ENCODE measurements at places on chromosomes 16 and 17.

DNA sequence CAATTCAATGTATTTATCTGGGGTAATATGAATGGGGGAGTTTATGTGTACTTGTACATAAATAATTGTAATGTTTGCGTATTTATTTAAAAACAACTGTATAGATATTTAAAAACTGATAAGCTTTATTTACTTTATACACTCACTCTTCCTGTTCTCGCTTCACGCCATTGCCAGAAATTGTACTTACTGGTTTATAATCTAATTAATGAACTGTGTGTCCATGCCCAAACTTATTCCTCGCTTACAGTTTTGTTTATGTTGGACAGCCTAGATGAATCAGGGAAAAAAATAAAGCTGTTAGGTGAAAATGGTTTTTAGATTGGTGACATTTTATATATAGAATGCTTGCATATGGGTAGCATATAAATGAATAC is 30.8 kb downstream of the AATF start:
- no peak for DNase-seq

DNA sequence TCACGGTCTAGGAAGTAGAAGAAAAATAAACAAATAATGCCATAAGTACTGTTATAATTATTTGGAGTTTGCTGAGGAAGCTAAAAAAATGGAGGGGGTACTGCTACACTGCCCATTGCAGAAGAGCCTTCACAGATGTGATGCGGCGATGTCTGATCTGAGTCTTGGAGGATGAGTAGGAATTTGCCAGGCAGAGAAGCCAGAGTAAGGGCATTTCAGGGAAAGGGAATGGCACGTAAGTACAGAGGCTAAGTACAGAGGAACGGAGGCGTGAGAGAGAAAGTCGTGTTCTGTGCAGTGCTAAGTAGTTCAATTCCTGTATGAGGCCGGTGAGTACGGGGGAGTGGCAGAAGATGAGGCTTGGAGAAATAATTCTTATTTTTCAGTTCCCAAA is 741 bp upstream of the GRB2 start:
- no peak for DNase-seq

DNA sequence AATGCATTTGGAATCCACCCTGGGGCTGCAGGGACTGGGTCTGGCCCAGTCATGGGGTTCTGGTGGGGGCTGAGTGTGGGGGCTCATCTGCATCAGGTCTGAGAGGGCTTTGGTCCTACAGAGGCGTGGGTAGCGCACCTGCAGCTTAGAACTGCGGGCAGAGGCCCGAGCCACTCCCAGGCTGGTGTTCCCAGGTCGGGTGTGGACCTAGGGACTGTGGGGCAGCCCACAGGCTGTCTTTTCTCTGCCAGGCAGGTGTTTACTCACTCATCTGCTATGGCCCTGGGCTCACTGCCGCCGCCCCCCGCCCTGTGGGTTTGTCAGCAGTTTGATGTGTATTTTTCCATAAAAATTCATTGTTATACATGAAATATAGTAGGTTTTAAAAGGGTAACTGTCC is 27.0 kb upstream of the DOC2B start:
- DNase-seq = no peak

- no peak for DNase-seq
Observed at GRCh38 chr17:31757097-31757496, 101.9 kb downstream of the COPRS start.

DNA sequence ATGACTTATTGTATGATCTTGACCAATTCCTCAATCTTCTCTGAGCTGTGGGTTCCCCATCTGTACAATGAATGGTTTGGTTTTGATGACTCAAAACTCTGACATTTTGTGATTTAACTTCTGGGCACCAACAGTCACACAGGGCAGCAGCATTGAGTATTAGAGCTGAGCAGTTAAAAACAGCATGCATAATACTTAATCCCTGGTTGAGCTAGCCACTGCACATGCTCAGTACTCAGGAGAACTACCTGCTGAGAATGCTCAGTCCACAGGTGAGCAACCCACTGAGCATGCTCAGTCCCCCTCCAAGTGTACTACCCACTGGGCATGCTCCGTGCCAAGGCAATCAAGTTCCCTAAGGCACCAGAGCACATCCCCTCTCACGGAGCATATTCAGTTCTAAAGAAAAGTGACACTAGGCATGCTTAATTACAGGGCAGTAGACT is 68.7 kb downstream of the AIPL1 start:
- no peak for DNase-seq

DNA sequence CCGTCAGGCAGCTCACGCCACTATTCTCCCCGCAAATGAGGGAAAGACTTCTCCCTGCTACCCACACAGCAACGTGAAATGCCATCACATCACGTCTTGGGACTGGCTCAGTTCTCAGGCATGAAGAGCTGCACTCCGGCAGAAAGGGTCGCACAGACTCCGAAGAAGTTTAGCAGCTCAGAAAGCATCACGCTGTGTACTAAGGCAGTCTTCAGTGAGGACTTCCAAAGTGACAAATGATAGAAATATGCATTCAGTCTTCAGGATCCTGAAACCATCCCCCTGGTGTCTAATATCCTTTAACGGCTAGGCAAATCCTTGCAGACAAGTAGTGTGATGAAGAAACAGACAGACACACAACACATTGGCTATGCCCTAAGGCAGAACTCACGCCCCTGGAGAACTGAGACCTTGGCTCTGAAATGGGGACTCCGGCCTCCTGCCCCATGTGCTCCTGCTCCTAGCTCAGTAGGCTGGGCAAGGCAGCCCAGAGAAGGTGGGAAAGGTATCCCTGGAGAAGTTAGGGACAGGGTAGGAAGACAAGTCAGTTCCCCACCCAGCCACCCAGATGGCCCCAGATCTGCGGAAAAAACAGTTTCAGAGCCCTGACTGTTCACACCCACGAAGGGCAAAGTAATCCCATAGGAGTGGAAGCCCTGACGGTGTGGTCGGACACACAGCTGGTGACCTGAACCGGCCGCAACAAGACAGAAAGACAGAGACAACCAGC is 1.6 kb downstream of the XYLT1 start:
- DNase-seq = no peak

DNA sequence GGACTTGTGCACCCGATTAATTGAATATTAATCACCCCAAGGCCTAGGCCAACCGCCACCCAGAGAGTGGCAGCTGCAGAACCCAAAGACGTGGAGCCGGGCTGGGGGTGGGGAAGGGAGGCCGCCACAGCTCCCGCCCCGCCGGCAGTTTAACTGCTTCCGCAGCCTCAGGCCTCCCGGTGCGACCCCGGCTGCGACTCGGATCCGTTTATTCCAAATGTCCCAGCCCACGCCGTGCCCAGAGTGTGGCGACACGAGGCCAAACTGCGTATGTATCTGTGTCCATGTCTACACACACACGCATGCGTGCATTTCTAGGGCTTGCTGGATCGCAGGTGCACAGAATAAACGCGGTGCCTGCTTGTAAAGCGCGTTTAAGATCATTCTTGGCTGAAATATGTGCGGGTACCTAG is 802 bp upstream of the TOB1 start:
- no peak for DNase-seq

DNA sequence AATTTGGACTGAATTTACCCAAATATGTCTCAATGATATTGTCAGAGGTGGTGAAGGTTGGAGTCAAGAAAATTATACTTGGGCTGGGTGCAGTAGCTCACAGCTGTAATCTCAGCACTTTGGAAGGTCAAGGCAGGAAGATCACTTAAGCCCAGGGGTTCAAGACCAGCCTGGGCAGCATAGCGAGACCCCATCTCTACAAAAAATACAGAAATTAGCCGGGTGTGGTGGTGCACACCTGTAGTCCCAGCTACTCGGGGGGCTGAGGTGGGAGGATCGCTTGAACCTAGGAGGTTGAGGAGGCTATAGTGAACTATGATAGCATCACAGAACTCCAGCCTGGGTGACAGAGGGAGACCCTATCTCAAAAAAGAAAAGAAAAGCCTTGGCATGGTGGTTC is 40.9 kb downstream of the LAT start:
- DNase-seq = no peak

GRCh38 chr16:80259290-80259805 is 281.4 kb upstream of the DYNLRB2 start:
- DNase-seq = no peak

DNA sequence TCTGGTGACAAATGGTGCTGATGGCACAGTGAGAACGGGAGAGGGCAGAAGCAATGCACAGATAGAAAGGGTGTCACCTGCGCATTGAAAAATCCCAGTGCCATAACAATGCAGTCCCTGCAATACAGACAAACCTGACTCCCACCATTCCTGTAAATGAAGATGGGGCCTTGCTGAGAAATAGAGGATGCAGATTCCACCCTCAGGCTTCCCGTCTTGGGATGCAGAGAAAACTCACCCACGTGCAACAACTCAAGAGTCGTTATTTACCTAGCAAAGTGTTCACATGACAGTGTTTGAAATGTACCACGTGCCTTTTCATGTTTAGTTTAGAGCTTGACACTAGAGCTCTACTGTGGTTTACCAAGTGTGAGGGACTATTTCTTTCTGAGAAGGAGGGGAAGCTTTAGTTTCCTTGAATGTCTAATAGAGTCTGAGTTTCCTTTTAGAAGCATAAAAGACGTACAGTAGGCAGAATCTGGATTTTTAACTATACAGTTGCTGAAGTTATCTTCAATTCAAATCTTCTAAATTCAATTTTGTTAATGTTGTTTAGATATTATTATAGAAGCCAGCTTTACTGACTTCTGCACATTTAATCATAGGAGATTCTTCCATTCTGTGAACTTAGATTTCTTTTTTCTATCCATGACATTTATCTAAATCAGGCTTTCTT is 35.6 kb downstream of the WWOX start:
- DNase-seq = no peak

- DNase-seq = no peak
Observed at GRCh38 chr17:66855204-66855603, 20.3 kb downstream of the CACNG5 start.

- DNase-seq = no peak
Observed at GRCh38 chr16:78127130-78127529, 27.7 kb downstream of the WWOX start.

- DNase-seq = no peak
Observed at GRCh38 chr16:22380529-22380928, 6.1 kb upstream of the CDR2 start.

DNA sequence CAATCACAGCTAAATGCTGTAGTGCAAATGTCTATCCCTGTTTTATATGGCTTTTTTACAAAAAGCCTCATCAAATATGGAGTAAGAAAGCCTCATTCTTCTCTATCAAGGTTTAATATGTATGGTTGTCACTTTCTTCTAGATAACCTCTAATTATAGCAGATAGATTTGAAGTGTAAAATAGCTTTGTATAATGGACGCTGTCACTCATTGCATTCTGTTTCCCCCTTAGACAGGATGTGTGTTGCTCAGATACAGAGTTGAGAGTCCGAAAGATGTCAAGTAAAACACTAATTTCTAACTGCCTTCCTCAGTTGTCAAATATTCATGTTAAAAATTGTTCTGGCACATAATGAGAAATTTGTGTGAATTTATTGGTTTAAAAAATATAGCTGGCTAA is 88.0 kb downstream of the NLK start:
- no peak for DNase-seq

DNA sequence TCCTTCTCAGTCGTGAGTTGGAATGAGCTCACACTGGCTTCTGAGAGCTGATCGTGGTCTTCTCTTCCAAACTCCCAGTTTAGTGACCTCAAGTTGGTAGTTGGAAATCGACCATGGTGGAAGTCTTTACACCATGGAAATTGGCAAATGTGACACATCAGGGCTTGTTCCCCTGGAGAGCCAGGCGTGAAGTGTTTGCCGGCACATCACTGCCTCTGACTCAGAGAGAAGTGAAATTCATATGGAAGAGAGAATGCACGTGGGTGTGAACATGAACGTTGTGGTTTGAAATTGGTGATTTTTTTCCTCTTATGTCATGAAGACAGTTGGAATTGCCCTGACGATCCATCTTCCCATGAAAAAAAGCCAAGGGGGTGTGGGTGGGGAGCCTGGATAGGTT is 47.4 kb downstream of the AXIN2 start:
- no peak for DNase-seq

DNA sequence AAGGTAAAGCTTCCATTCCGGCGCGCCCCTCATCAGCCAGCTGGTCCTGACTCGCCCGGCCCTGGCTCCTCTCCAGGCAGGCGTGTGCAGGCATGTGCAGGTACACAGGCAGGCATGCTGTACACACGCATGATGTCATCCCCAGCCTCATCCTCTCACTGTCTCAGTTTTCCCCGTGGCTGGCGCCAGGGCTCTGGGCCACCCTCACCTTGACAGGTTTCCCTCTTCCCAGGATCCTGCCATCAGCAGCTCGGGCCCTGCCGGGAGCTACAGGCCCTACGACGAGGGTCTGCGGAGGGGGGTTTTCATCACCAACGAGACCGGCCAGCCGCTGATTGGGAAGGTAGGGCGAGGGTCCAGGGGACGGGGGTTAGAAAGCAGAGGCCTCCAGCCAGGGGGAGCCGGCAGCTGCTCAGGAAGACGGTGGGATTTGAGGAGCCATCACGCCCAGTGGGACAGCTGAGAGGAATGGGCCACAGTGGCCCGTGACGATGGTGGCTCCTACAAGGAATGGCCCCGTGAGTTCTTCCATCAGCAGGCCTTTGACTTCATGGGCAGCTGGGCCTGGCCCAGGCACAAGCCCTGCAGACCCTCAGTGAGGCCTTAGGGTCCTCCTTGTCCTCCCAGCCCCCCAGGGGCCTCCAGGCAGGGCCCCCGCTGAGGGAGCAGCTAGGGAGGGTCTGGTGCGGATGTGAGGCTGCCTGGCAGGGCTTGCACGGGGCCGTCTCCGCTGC is 8.5 kb downstream of the GAA start:
- no peak for DNase-seq

DNA sequence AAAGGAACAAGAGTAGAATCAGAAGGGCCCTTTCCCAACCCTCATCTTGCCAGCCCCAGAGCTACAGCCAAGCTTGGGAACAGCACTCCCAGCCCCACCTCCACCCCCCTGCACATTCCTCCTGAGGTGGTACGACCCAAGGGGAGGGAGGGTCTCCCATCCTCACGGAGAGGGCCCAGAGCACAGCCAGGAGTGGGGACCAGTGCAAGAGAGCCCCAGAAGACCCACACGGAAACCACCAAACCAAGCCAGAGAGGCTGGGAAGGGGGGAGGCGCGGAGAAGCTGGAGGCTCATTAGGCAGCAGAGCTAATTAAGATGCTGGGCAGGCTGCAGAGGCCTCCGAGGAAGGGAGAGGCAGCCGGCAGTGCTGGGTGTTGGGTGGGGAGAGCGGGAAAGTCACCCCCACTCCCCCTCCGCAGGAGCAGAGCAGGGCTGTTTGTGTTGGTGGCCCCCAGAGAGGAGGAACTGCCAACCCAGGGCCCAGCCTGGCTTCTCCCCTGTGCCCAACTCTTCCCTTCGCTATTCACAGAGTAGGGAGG is 2.4 kb downstream of the CACNB1 start:
- DNase-seq = no peak

GRCh38 chr17:58273453-58274104 is 7.2 kb downstream of the MPO start:
- DNase-seq = no peak

DNA sequence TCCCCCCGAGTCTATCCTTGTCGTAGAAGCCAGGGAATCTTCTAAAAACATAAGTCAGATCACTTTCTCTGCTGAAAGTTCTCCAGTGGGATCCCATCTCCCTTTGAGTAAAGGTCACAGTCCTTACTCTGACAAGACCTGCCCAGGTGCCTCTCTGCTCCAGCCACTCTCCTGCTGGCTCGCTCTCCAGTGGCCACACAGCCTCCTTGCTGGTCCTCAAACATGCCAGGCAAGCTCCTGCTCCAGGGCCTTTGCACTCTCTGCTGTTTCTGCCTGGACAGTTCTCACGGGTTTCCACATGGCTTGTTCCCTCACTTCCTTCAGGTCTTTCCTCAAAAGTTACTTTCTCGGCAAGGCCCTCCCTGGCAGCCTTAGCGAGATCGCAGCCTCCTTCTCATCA is 3.4 kb downstream of the B9D1 start:
- DNase-seq = no peak
